RCC 7860 (cell line): ENCODE measurements at places on chromosomes 16 and 17.

- DNase-seq, result no peak
Measured at GRCh38 chr17:48729335-48730239, 1.0 kb upstream of the HOXB13 start.

- DNase-seq, result no peak
Measured at GRCh38 chr16:89303617-89304016, 86.1 kb downstream of the ZNF778 start.

DNA sequence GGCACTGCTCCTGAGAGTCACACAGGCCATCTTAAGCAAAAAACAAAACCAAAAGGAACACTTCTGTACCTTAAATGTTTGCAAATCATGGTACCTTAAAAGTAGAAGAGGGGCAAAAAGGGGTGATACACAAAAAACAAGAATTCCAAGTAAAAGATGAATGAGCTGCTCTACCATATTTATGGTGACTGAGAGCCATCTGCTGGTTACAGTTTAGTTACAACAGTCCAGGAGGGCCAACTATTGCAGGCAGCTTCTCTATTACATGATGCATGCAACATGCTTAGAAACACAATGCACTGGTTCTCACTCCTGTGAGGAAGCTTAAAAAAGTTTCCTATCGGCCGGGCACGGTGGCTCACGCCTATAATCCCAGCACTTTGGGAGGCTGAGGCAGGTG lies 53.5 kb downstream of the STX8 start:
- DNase-seq, result peak; percentile 30

- DNase-seq, result peak; percentile 12
Measured at GRCh38 chr16:1723450-1724147, 17.6 kb downstream of the MAPK8IP3 start.

DNA sequence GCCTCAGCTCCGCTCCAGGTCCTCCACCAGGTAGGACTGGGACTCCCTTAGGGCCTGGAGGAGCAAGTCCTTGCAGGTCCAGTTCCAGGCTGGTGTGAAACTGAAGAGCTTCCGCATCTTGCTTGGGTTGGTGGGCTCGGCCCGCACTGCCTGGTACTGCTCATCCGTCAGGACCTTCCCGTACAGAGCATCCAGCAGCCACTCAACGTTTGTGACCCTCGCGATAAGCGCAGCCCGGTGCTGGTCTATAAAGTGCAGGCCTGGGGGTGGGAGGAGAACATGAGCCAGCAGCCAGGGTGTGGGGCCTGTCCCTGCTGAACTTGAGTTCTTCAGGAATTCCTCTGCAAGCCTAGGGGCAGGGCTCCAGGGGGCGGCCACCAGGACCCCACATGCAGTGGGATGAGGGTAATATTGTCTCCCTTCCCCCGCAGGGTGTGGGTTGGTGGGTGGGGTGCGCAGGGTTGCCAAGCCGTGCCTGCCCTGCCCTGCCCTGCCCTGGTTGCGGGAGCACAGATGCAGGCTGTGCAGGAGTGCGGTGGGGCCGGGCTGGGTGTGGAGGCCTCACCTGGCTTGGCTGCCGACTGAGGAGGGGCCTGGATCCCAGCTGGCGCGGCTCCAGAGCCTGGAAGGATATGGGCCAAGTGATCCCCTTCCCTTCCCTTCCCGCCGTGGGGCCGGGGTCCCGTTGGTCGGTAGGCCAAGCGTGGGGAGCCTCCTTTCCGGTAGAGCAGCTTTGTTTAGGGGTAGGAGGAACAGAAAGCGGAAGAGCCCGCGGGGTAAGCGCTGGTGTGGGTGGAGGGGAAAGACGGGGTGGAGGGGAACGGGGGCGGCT lies 762 bp downstream of the PYCARD start:
- no peak for DNase-seq

DNA sequence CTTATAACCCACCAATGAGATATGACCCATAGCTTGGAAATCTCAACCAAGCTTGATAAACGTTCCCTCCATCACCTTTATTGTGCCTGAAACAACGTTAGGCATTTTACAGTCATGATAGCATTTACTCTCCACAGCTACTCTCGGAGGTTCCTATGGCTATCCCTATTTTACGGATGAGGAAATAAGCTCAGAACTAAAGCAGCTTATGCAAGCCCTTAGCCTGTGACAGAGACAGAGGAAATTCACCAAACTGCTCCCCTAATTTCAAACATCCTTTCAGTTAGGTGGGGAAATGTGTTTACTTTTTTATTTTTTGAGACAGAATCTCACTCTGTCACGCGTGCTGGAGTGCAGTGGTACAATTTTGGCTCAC lies 18.7 kb downstream of the DCUN1D3 start:
- DNase-seq, result no peak

DNA sequence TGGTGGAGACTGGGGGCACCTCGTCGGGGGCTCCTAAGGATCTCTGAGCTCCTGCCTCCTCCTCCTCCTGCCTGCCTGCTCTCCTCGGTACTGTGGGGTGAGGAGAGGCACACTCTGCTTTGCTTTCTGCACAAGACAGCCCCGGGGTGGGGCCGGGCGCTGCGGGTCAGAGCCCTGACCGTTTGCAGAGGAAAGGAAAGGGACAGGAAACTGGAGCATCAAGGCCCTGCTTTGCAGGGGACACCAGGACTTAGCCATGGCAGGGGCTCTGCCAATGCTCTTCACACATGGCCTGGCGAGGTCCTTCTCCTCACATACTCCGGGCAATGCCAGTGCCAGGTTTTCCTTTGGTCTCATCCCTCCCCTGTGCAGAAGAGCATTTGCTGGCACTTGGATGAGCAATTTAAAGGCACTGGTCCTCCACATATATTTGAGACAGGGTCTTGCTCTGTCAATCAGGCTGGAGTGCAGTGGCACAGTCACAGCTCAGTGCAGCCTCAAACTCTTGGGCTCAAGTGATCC lies 23.8 kb upstream of the DOC2B start:
- no peak for DNase-seq
